ENCODE measurements at places on chromosomes 4 and X. TPM values are rescaled to one million over a fixed set of nuclear protein-coding genes. Genes with fewer than 3 reads are reported as not detected.

- H3K27me3 ChIP-seq = peaks cover 71% of the 10 kb centered on the region
- no peak for DNase-seq
- no peaks in the 10 kb centered on the region for H3K36me3 ChIP-seq
- H3K4me3 ChIP-seq = no peak overlapping the region
Measured at GRCh38 chr4:110640576-110640975, 17.7 kb upstream of the PITX2 start.

DNA sequence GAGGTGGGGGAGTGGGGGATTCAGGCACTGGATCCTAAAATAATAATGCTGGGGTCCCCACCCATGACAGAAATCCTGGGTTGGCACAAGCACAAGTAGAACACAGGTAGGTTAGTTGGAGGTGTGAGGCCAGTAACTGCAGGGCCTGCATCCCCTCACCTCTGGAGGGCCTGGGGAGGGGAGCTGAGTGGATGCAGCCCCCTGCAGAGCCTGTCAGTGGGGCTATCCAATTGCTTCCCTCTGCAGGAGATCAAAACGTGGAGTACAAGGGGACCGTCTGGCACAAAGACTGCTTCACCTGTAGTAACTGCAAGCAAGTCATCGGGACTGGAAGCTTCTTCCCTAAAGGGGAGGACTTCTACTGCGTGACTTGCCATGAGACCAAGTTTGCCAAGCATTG is 43.7 kb downstream of the MAP7D3 start:
- no peaks in the 10 kb centered on the region for H3K27me3 ChIP-seq
- H3K27ac ChIP-seq = no peak overlapping the region
- DNase-seq = no peak
- H3K4me1 ChIP-seq = peaks cover 23% of the 10 kb centered on the region

Gene TLR1
- total RNA-seq = 1.5 TPM

Gene SPARCL1
- not detected for total RNA-seq

GRCh38 chrX:24156177-24156576 is 6.6 kb downstream of the ZFX start:
- H3K4me3 ChIP-seq = peak overlapping the region; percentile 38
- H3K36me3 ChIP-seq = peaks cover 39% of the 10 kb centered on the region
- H3K4me1 ChIP-seq = peaks cover 59% of the 10 kb centered on the region

DNA sequence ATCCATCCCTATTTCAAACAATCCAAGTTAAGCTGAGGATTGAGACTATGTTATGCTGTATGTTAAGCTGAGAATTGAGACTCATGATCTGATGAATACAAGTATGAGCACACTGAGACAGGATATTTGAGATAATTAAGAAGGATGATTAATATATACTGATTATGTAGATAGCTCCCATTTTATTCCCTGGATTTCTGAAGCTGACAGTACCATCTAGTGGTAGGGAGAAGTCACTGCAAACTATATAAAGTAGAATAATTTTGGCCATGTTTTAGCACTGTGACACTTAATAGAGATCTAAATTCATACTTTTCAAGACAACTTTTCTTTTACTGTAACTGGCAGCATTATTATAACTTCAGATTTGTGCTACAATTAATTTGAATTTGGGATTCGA is 63.8 kb upstream of the HPRT1 start:
- peaks cover 7% of the 10 kb centered on the region for H3K4me1 ChIP-seq
- no peaks in the 10 kb centered on the region for H3K27me3 ChIP-seq
- no peak for DNase-seq
- H3K27ac ChIP-seq = no peak overlapping the region

DNA sequence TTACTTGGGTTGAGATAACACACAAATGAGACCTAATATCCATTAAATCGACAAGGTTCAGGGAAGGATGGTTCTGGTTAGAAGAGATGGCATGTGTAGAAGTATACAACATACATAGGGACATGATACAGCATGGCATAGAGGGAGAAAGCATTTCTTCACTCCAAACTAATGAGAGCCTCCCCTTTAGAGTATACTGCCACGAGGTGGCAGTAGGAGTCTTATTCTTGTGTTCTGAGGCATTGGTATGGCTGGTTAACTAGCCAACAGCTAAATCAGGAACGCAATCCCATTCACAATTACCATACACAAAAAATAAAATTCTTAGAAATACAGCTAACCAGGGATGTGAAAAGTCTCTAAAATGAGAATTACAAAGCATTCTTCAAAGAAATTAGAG is 29.1 kb upstream of the TRO start:
- no peak overlapping the region for H3K4me3 ChIP-seq
- no peak overlapping the region for H3K27ac ChIP-seq
- H3K27me3 ChIP-seq = peaks cover 4% of the 10 kb centered on the region
- DNase-seq = peak; percentile 46

GRCh38 chr4:181944527-181944926 is 298.7 kb upstream of the TENM3 start:
- no peak overlapping the region for H3K27ac ChIP-seq
- H3K27me3 ChIP-seq = no peaks in the 10 kb centered on the region
- H3K36me3 ChIP-seq = no peaks in the 10 kb centered on the region
- no peaks in the 10 kb centered on the region for H3K4me1 ChIP-seq

DNA sequence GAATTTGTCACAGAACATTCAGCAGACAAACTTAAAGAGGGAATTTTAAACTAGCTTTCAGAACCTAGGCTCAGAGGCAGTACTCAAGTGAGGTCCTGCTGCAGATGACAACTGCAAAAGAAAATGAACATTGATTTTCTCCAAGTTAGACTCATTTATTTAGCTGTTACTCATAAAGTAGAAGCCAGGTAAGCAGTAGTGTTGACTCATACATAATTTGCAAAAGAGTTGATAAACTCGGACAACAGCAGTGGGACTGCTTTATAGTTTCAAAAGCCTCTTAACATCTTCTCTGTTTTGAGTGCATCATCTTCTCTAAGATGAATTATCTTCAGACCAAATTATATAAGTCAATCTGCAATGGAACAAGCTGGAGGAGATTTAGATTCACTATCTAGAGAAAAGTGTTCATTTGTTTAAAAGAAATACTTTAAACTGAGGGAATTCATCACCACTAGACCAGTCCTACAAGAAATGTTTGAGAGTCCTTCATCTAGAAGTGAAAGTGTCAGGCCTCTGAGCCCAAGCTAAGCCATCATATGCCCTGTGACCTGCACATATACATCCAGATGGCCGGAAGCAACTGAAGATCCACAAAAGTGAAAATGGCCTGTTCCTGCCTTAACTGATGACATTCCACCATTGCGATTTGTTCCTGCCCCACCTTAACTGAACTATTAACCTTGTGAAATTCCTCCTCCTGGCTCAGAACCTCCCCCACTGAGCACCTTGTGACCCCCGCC is 49.5 kb downstream of the COQ2 start:
- H3K27me3 ChIP-seq = peaks cover 4% of the 10 kb centered on the region
- H3K4me3 ChIP-seq = peak overlapping the region; percentile 61
- H3K27ac ChIP-seq = peak overlapping the region; percentile 86
- H3K4me1 ChIP-seq = peaks cover 49% of the 10 kb centered on the region
- no peak for DNase-seq

DNA sequence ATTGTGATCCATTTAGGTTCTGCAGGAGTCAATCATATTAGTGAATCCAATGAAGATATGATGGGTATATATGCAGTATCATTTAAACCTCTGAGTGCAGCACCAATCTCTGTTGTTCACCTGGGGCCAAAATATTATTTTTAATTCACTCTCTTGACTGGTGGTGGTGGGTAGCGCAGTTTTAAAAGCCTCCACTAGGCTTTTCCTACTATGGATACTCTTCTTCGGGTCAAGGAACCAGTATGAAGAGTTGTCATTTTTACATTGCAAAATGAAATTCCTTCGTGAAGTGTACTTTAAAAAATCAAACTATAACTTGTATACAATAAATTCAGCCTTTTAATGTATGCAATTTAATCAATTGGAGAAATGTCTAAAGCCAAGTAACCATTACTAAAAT is 56.5 kb downstream of the QRFPR start:
- no peaks in the 10 kb centered on the region for H3K36me3 ChIP-seq
- H3K4me1 ChIP-seq = no peaks in the 10 kb centered on the region
- H3K4me3 ChIP-seq = no peak overlapping the region
- DNase-seq = no peak

Gene ZCCHC13
- not detected for total RNA-seq

DNA sequence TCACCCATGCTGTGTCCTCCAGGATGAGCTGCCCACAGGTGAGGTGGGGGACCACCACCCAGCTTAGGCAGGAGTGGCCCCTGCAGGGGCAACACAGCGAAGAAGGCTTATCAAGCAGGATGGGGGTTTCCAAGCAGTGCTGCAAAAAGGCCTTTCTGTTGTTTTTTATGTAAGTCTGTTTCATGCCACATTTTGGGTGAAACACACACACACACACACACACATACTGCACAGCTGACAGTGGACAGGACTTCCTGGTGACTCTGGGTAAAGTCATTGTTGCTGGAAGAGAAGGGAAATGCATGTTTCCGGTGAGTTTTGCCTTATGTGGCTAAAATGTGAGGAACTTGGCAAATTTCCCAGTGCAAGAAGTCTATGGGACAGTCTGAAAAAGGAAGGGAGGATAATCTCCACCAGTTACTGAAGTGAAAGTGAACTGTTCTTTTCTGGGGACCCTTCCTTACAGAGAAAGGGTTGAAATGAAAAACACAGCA is 119.2 kb downstream of the IRF2 start:
- H3K4me3 ChIP-seq = peak overlapping the region; percentile 12
- no peaks in the 10 kb centered on the region for H3K27me3 ChIP-seq
- H3K27ac ChIP-seq = no peak overlapping the region
- H3K4me1 ChIP-seq = peaks cover 27% of the 10 kb centered on the region

GRCh38 chr4:18953613-18954012 is 932.1 kb upstream of the LCORL start:
- no peak overlapping the region for H3K27ac ChIP-seq
- no peak for DNase-seq
- no peaks in the 10 kb centered on the region for H3K27me3 ChIP-seq
- no peaks in the 10 kb centered on the region for H3K4me1 ChIP-seq
